Naive thymus-derived CD8-positive, alpha-beta T cell (primary cell): ENCODE measurements at places on chromosomes 4 and X.
A peak's percentile ranks its signal among the peaks of the same experiment; 100 is the strongest.

DNA sequence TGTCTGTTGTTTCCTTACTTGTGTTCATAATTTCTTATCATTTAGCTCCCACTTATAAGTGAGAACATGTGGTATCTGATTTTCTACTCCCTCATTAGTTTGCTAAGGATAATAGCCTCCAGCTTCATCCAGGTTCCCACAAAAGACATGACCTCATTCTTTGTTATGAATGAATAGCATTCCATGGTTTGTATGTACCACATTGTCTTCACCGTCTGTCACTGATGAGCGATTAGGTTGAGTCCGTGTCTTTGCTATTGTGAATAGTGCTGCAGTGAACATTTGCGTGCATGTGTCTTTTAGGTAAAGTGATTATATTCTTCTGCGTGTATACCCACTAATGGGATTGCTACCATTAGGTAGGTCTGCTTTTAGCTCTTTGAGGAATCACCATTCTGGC lies 624.3 kb upstream of the EPHA5 start:
- no peak for DNase-seq

DNA sequence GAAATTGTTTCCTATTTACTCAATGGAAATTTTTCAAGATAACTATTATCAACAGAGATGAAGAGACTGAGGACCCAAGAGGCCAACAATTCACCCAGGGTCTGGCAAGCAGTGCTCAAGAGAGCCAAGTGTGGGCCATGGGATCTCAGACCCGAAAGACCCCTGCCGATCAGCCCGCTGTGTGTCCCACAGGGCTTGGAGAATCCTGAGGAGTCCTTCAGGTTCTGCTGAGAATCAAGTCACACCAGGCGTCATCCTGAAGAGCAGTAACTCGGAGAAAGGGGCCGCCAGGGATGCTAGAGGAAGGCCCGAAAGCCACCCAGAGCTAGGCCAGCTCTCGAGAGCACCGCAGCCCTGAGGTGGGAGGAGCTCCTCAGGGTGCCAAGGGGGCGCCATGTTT lies 48.7 kb downstream of the FGFRL1 start:
- DNase-seq = no peak

GRCh38 chr4:103076747-103077347 lies at the start of gene SLC9B2:
TSS of gene SLC9B2 (minus strand) at chr4:103076761. CDS start at chr4:103067550, 9,211 bp downstream.
- no peak for DNase-seq

DNA sequence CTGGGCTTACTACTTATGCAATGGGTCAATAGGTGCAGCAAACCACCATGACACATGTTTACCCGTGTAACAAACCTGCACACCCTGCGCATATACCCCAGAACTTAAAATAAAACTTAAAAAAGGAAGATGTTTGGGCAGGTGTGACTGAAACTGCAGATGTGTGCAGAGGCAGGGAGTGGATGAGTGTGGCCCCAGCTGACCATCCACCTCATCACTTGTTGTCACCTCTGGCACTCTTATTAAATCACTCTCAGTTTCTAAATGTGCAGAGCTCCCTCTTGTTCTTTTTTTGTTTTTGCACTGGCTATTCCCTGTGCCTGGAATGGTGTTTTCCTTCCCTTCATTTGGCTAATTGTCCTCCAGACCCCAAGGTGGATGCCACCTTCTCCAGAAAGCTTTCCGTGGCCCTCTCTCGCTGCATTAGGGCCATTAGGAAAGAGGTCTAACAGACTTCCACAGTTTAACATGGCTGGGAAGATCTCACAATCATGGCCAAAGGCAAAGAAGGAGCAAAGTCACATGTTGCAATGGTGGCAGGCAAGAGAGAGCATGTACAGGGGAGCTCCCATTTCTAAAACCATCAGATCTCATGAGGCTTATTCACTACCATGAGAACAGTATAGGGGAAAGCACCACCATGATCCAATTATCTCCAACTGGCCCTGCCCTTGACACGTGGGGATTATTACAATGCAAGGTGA lies 58.5 kb downstream of the SLC2A9 start:
- no peak for DNase-seq

DNA sequence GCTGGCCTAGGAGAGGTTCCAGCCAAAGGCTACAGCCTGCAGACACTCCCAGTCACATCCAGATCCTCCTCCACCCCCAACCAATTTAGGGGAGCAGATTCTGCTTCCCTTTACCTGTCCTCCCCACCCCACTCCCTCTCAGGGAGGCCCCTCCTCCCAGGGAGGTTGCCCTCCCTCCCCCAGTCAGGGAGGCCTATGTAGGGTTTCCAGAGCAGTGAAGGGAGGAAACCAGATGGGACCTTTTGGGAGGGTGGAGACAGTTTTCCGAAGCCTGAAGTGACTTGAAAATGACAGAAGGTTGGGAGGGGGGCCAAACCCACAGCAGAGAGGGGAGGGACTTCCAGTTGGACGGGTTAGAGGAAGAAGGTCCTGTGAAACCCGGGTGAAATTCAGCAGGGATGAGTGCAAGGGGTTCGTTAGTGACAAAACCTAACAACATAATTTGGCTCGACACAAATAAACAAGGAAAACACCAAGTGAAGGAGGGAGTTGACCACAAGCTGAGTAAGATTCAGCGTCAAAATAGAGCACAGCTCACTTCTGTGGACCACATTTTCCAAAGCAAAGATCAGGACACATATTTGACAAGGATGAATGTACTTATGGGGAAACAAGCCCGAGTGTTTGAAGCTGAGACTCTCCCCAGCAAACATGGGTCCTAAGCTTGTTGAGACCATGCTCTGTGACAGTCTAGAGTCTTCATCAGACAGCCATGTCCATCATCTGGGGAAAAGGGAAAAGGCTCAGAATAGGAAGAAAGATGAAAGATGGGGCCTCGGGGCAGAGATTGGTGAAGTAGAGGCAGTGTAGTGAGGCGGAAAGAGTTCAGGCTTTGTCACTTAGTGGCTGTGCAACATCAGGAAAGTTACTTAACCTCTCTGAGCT lies 46.4 kb downstream of the PRPS1 start:
- no peak for DNase-seq

GRCh38 chr4:3869174-3869572 lies 103.0 kb downstream of the ADRA2C start:
- no peak for DNase-seq

- DNase-seq = no peak
These were observed 1181.1 kb upstream of the PCDH7 start for GRCh38 chr4:29538889-29539646.

- DNase-seq = no peak
These were observed 21.8 kb downstream of the RPS6KA3 start for GRCh38 chrX:20244931-20245330.

- no peak for DNase-seq
These were observed 763.5 kb upstream of the FRG1 start for GRCh38 chr4:189177130-189177529.

GRCh38 chr4:38711066-38711465 lies 47.1 kb downstream of the KLF3 start:
- no peak for DNase-seq

GRCh38 chr4:21377046-21377445 lies 571.5 kb downstream of the KCNIP4 start:
- DNase-seq = no peak

DNA sequence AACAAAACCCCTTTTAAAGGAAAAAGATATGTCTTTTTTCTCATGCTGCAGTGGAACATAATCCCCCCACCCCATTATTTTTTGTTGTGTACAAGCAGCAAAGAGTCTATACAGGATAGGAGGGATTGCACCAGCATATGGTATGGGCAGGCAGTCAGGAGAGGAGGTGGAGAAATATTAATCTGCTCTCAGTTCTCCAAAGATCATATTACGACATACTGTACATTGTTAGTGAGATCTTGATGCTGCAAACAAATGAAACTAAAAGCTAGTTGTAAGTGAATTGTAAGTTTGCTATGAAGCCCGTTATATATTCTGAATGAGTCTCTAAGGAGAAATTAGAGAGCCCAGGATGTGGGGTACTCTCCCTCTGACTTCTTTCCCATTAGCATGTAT lies 75.3 kb downstream of the RAPGEF2 start:
- DNase-seq = no peak

DNA sequence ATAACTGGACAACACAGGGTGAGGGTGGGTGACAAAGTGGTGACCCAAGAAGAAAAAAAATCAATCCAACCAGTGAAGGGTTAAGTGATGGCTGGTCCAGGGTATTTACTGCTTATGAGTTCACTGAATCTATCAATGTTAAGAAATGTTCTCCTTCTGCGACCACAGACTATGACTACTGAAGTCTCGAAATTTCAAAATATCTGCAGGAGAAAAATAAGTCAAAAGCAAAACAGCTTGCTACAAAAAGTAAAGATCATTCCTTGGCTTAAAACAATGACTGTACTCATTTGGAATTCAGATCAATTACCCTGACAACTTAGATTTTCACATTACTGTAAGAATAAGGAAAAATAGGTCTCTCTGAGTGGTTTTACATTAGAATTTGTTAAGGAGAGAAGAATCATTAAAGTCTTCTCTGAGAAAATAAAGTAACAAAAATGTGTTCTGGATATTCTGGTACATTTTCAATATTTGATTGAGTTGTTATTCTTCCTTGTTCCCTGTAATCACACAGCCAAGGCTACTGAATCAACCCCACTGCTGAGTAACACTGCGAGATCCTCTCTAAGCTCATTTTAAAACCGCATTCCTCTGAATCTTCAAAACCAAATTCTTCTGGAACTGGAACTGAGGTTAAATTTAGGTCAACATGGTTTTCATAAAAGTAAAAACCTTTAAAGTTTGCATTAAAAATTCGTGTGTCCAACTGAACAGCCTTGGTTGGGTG lies 22.7 kb downstream of the SMPX start:
- no peak for DNase-seq

DNA sequence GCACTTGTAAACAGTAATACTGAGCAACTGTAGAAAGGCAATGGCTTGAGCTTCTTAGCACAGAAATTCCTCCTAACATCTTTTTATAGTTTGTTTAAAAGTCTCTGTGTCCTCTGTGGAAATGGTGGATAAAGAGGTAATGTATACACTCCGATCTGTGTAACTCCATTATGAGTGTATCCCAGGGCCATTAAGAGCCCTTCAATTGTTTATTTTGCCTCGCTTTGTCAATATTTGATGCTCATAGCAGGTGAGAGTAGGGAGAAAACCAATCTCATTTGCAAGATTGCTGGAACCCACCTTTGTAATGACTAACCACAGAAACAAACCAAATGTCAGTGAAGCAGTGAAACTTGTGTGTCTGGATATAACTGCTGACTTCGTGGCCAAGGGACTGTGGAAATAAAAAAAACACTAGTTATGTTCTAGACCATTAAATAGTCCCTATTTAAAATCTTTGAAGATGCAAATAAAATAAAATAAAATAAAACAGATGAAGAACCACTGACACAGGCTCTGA lies 598.2 kb upstream of the BOD1L1 start:
- no peak for DNase-seq

DNA sequence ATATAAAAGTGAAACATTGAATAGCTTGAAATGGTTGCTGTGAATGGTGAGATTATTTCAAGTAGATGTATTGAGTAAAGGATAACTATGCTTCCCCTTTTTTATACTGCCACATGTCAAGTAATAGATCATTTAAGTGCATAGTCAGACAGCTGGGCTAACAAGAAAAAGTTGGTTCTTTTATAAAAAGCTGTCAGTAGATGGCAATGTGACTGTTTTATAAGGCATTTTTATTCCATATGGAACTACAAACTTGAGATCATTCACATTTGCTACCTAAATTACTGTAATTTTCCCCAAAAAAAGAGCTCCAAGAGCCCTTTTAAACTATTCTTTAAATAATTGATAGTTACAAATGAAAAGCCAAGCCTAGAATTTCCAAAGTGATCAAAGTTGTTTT lies 831.0 kb downstream of the C4orf33 start:
- no peak for DNase-seq

GRCh38 chr4:6892190-6892908 lies 17.3 kb upstream of the TBC1D14 start:
- peak; percentile 36 for DNase-seq

DNA sequence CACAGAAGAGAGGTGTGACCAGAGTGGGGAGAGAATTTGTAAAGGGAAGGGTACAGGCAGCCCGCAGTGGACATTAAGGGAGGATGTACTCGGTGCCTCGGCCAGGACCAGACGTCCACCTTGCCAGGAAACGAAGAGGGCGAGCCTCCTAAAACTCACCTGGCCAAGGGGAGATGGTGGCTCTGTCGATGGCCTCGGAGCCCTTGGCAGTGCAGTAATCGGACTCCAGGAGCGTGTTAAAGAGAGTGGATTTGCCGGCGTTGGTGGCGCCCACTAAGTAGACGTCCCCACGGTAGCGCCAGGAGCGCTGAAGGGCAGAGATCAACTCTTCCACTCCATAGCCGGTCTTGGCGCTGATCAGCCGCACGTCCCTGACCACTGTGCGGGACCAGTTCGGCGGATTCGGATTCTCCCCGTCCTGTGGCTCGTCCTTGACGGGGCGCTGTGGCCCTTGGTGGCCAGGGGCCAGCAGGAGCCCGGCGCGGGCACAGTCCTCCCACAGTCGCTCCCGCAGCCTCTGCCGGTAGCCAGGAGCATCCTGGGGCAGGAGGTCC lies 1.0 kb downstream of the NOA1 start:
- DNase-seq = no peak

GRCh38 chrX:79408623-79409322 lies 41.6 kb upstream of the ITM2A start:
- no peak for DNase-seq

DNA sequence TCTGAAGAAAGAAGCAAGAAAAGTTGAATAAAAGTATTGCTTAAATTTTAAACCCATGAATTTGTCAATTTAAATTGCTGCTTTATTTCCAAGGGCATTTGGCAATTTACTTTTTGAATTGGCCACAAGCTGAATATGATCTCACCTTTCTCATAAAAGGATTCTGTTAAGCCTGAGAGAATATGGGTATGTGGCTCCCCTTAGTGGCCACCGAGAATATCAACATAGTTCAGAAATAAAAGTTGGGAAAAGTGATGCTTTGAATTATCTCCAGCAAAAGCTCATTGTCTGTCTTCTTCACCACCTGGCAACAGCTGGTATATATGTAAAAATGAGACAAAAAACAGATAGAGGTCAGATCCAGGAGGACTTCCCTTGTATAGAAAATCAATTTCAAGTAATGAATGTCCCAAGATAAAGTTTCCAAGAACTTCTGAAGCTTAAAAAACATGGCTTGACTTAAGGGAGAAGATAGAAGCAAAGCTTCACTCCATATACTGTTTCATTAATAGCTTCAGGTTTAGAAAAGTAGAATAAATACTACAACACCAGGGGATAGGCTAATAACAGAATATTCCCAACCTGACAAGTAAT lies 290.7 kb upstream of the FAM241A start:
- no peak for DNase-seq

GRCh38 chrX:69236641-69237040 lies 71.4 kb upstream of the PJA1 start:
- no peak for DNase-seq

- DNase-seq = no peak
These were observed 34.7 kb downstream of the RTL3 start for GRCh38 chrX:78624426-78624825.

- no peak for DNase-seq
These were observed 170.3 kb downstream of the CORIN start for GRCh38 chr4:47667552-47667951.

DNA sequence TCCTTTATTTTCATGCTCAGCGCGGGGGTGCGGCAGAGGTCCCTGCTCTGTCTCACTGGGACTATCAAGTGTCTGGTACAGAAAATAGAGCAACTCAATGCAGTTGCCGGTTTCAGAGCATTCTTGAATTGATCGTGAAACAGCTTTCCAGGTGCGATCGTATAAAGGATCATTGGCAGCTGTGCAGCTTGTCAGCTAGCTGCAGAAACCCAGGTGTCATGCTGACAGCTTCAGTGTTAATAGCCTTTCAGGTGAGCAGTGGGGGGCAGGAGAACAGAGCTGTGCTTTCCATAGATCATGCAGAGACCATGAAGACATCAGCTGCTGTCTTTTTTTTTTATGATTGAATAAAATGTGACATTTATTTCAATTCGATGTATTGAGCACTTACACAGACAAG lies 583.9 kb downstream of the NLGN4X start:
- DNase-seq = no peak

GRCh38 chrX:101040197-101040596 lies 11.7 kb downstream of the TRMT2B start:
- no peak for DNase-seq
